ENCODE measurements at places on chromosomes 1 and 21. TPM values are rescaled to one million over a fixed set of nuclear protein-coding genes. Genes with fewer than 3 reads are reported as not detected.

The SELL gene
- total RNA-seq, result 1.2 TPM

GRCh38 chr1:59429656-59430055 lies 132.8 kb downstream of the FGGY start:
- no peaks in the 10 kb centered on the region for H3K36me3 ChIP-seq
- H3K4me1 ChIP-seq, result peaks cover 33% of the 10 kb centered on the region
- no peak overlapping the region for H3K4me3 ChIP-seq

DNA sequence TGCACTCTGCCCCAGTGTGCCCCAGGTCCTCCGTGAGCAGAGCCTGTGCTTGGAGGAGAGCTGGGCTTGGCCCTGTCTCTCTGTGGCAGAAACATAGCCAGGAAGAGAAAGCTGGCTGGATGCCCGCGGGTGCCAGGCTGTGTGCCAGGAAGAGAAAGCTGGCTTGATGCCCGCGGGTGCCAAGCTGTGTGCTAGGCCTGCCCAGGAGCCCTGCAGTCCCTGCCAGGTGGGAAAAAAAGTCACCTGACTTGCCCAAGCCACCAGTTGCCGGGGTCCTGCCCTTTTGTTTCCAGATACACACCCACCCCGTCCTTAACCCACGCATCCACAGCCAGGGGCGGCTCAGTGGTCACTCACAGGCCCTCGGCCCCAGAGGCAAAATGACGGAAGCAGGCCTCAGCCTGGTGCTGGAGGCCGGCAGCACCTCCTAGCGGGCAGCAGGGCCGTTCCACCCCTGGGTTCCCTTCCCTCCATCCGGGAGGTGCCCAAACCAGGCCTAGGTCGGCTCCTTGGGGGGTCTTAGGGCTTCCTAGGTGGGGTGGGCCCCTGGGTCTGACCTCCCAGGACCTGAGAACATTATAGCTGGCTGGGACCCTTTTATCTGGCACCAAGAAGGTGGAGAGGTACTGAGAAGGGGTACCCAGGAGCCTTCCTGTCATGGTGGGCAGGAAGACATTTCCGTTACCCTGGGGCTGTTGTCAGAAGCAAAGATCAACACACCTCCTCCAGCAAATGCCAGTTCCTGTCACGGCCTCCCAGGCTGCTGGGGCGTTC lies 9.1 kb downstream of the ITGB2 start:
- H3K4me1 ChIP-seq, result peaks cover 24% of the 10 kb centered on the region
- peak overlapping the region; percentile 51 for H3K27ac ChIP-seq
- no peaks in the 10 kb centered on the region for H3K36me3 ChIP-seq
- no peak overlapping the region for H3K4me3 ChIP-seq

DNA sequence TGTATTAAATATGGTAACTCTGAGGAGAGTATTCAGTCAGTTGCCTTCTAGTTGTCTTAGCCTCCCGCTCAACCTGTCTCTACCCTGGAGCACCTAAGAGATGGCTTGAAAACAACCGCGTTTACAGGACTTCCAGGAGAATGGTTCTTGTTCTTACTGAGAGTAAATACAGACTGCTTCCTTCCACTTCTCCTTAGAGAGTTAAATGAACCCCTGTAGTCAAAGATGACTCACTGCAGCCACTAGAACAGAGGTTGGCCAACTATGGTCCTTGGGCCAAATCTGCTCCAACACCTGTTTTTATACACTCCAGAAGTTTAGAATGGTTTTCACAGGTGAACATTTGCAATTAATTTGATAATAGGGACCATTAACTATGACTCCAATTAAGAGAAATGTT lies 60.1 kb upstream of the ASB17 start:
- no peaks in the 10 kb centered on the region for H3K4me1 ChIP-seq
- DNase-seq, result no peak
- peaks cover 21% of the 10 kb centered on the region for H3K27me3 ChIP-seq
- H3K36me3 ChIP-seq, result no peaks in the 10 kb centered on the region
- no peak overlapping the region for H3K27ac ChIP-seq
- H3K4me3 ChIP-seq, result no peak overlapping the region

DNA sequence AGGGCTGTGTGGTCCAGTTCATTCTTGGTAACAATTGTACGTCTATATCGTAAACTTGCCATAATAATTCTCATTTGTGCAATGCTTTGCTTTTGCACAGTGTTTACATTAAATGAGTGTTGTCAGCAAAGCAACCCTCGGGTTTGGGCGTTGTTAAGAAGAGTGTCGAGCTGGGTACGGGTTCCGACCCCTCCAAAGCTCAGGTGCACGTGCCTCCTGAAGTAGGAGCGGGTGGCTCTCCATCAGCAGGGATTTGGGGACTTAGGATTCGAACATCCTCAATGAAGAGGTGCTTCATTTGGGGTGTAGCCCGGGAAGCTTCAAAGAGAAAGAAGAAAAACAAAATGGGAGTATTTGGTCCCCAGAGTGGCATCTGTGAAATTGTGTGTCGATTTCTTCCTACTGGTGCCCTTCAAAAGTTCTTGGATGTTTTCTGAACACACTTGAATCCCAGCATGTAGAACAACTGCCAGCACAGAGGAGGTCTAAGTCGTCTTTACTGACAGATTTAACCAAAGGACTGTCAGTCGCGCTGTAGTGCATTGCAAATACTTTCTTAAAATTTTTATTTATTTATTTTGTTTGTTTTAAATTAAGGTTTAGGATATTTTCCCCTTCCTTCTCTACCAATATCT lies 1.1 kb downstream of the TRIM58 start:
- no peaks in the 10 kb centered on the region for H3K36me3 ChIP-seq
- H3K27ac ChIP-seq, result no peak overlapping the region
- H3K4me1 ChIP-seq, result peaks cover 10% of the 10 kb centered on the region
- peak overlapping the region; percentile 54 for H3K4me3 ChIP-seq
- H3K27me3 ChIP-seq, result peaks cover 81% of the 10 kb centered on the region
- no peak for DNase-seq

GRCh38 chr1:119249283-119249682 lies 108.8 kb upstream of the WARS2 start:
- no peaks in the 10 kb centered on the region for H3K36me3 ChIP-seq
- no peak overlapping the region for H3K27ac ChIP-seq
- no peak overlapping the region for H3K4me3 ChIP-seq

DNA sequence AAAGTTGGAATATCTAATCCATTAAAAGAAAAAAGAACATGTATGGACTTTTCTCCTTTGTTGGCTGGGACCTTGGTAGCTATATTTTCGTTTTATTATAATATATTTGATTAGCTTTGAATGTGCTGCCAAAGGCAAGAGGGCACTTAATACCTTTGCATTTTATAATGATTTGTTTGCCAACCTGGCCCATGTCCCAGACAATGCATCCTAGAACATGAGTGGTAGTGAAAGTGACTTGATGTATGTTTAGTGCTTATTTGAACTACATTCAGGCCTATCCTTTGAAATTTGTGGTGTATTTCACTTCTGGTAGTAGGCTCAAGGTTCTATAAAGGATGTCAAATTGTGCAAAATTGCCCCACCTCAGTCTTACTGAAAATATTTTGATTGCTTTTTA lies 25.9 kb downstream of the CACHD1 start:
- H3K4me1 ChIP-seq, result peaks cover 9% of the 10 kb centered on the region
- no peaks in the 10 kb centered on the region for H3K36me3 ChIP-seq
- no peak for DNase-seq
- H3K27ac ChIP-seq, result no peak overlapping the region
- H3K27me3 ChIP-seq, result no peaks in the 10 kb centered on the region

GRCh38 chr1:58392083-58392482 lies 154.4 kb downstream of the OMA1 start:
- H3K4me3 ChIP-seq, result no peak overlapping the region
- H3K4me1 ChIP-seq, result peaks cover 17% of the 10 kb centered on the region
- DNase-seq, result no peak
- no peaks in the 10 kb centered on the region for H3K36me3 ChIP-seq
- H3K27me3 ChIP-seq, result no peaks in the 10 kb centered on the region

DNA sequence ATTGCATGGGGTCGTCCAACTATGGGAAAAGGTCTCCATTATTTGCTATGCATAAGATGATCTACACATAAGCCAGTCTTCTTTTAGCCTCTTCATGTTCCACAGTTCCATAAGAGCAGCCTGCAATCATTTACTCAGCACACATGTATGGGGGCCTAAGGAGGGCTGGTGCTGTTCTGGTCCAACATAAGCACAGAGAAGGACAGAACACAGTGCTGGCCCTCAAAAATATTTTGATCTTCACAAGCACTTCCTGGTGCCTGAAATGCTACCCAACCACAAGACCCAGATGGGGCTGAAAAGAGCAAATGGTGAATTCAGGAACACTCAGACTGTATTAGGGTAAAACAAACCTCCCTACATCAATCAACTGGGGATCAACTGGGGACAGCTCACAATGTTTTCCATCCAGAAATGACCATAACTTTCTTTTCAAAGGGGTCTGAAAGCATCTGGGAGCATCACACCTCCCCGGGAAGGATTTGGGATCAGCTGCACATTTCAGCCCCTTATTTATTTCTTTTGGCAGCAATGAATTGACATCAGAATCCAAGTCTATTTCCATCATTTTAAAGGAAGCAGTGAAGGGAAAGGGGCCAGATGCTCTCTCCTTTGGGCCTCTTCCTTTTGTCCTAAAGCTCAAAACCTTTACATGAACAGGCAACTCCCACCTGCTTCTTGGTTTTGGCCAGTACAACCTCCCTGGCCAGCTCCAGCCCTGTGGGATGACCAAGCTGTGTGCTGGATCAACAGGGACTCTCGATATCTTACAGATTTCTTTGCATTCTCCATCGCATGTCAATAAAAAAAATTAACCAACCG lies 45.7 kb downstream of the KCNN3 start:
- H3K27me3 ChIP-seq, result no peaks in the 10 kb centered on the region
- no peak overlapping the region for H3K4me3 ChIP-seq
- peak overlapping the region; percentile 40 for H3K27ac ChIP-seq
- no peaks in the 10 kb centered on the region for H3K36me3 ChIP-seq

DNA sequence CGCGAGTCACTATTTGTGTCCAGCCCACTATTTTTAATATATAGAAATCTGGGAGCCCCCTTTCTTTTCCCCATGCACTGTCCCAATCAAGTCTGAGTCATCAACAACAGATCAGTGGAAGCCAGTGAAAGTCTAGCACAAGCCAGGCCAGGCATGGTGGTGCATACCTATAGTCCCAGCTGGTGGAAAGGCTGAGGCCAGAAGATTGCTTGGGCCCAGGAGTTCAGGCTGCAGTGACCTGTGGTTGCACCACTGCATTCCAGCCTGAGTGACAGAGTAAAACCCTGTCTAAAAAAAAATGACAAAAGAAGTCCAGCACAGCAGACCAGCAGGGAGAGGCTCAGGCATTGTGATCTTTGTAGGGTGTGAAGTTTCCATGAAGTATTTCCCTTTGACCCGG lies 9.0 kb upstream of the RPL5 start:
- H3K27ac ChIP-seq, result no peak overlapping the region
- H3K4me1 ChIP-seq, result peaks cover 3% of the 10 kb centered on the region
- no peaks in the 10 kb centered on the region for H3K36me3 ChIP-seq
- DNase-seq, result no peak

DNA sequence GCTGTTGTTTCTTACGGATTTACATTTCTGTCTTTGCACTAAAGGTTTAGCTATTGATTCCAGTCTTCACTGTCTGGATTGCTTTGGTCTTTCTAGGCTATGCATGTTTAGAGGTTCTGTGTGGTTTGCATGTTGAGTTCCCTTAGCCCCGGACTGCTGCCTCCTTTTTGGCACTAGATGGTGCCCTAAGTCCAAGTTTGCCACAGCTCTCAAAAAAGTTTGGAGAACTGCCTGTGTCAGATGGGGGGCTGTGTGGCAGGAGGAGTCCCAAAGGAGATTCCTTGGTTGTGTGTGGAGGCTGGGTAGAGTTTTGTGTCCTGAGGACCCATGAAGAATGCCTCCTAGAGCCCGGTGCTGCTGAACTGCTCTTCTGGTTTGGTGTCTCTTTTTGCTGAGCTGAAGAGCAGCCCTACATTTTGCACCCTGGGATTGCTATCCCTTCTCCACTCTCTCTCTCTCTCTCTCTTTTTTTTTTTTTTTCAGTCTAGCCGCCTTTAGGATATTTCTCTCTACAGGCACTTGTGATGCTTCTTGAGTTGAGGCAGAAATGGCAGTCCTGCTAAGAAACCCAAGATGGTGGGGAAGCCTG lies 74.4 kb downstream of the PTGS2 start:
- no peaks in the 10 kb centered on the region for H3K4me1 ChIP-seq
- H3K36me3 ChIP-seq, result no peaks in the 10 kb centered on the region
- H3K4me3 ChIP-seq, result no peak overlapping the region
- no peaks in the 10 kb centered on the region for H3K27me3 ChIP-seq
- H3K27ac ChIP-seq, result no peak overlapping the region

DNA sequence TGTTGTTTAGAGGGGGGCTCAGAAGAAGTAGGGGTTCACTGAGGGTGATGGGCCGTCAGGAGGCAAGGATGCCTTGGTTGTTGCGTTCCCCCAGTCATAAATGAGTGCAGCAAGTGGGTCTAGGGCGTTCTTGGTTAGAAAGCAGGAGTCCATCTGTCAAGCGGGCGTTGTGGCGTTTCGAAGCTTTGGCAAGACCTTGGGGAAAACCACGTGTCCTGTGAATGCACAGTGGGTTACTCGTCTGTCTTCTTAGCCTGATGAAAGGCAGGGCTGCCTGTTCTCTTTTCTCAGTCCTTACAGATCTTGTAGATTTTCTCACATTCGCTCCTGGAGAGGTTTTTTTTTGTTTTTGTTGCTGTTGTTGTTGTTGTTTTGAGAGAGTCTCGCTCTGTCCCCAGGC lies 6.3 kb upstream of the ZNF496 start:
- H3K4me1 ChIP-seq, result peaks cover 47% of the 10 kb centered on the region
- no peak overlapping the region for H3K4me3 ChIP-seq
- no peak for DNase-seq
- H3K36me3 ChIP-seq, result no peaks in the 10 kb centered on the region
- H3K27ac ChIP-seq, result no peak overlapping the region
- H3K27me3 ChIP-seq, result no peaks in the 10 kb centered on the region

DNA sequence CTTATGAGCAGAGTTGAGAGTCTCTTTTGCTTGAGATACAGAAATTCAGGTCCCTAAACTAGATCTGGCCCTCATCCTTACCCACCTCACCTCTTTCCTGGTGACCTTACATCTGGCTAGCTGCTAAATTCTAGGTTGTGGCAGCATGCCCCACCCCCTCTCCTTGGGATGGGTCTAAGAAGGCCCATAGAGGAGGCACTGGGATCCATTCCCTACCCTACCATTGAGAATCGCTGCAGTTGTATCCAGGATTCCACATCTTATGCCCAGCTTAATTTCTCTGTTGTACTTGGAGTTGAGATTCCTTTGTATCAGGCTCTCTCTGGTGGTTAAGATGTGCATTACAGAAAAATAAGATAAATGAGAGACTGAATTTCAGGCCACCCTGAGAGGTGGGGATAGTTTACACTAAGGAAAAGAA lies 9.5 kb upstream of the TMEM39B start:
- peak overlapping the region; percentile 51 for H3K27ac ChIP-seq
- H3K27me3 ChIP-seq, result no peaks in the 10 kb centered on the region
- no peak for DNase-seq
- H3K36me3 ChIP-seq, result peaks cover 37% of the 10 kb centered on the region

DNA sequence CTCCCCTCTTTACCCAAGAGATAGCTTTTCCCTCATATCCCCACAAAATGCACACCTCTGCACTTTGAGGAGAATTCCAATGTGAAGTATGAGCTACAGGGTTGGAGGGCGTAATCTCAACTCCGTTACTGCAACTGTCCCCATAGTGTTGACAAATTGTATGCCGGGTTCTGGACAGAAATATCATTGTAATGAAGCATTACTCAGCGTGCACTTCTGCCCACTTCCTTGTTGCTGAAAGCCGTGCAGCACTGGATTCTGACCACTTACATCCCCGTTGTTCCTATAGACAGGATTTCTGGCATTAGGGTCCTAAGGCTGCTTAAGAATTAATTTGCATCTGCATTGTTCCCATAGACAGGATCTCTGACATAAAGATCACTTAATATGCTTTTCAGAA lies 205.6 kb downstream of the RHOU start:
- no peak overlapping the region for H3K4me3 ChIP-seq
- no peak for DNase-seq
- H3K27me3 ChIP-seq, result no peaks in the 10 kb centered on the region
- no peak overlapping the region for H3K27ac ChIP-seq
- no peaks in the 10 kb centered on the region for H3K36me3 ChIP-seq
- peaks cover 35% of the 10 kb centered on the region for H3K4me1 ChIP-seq

All from left ventricle myocardium inferior (tissue), 1 donor.